ENCODE measurements at places on chromosomes 4 and X.

DNA sequence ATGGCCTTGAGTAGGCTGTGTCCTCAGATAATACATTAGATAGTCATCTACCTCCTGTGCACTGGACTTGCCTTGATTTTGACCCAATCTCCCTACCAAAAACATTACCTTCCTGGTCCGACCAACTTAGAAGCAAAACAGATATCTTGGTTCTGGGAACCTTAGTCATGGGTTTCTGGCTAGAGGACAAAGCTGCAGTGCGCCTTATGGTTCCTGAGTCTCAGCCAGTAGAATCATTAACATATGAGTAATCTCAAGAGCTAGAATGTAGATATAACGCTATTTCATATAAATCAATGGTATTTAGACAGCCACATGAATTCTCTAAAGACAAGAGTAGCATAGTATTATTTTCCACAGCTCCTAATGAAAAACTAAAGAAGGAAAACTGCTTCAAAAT lies 83.1 kb downstream of the GRIA3 start:
- DNase-seq: no peak

- DNase-seq: no peak
These were observed 25.3 kb downstream of the STEEP1 start for GRCh38 chrX:119539872-119540271.

GRCh38 chrX:136204571-136204970 lies 46.6 kb downstream of the MAP7D3 start:
- DNase-seq: no peak

DNA sequence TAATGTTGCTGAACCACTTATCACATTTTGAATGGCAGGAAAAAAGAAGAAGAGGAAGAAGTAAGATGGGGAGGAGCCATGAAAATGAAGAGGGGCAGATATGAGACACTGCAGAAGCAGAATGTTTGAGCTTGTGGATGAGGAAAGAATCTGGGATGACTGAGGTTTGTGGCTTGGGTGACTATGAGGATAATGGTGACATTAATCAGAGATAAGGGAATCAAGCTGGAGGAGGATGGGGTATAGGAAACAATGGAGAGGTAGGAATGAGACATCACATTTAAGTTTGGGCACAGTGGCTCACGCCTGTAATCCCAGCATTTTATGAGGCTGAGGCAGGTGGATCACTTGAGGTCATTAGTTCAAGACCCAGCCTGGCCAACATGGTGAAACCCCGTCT lies 19.1 kb upstream of the PHF8 start:
- no peak for DNase-seq

DNA sequence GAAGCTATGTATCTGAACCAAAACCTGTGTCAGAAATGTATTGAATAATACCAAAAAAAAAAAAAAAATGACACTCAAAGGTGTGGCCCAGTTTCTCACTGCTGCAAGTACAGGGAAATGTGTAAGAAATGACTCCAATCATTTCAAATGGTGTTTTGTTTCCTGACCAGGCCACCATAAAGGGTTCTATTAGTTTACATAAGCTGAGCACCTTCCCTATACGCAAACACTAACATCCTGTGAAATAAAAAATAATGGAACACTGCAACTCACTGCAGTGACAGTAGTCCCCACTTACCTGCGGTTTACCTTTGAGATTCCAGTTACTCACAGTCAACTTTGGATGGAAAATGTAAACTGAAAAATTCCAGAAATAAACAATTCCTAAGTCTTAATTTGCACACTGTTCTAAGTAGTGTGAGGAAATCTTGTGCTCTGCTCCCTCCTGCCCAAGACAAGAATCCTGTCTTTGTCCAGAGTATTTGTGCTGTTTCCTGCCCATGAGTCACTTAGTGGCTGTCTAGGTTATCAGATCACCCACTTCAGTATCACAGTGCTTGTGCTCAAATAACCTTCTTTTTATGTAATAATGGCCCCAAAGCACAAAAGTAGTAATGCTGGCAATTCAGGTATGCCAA lies 265.3 kb downstream of the RCHY1 start:
- DNase-seq: no peak

DNA sequence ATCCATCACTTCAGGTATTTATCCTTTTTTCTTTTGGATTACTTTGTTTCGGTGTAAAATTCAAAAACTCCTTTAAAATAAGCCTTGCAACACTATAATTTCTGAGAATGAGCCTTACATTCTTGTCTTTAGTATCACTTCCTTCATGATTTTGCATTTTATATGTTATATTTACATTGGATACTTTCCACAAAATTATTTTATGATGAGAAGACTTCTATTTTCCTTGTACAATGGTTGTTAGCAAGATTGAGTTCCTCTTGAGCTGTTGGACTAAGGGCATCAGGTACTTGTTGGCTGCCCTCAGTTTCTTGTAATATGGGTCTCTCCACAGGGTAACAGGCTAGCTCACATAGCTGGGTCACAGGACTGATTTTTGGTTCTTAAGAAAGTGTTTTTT lies 22.7 kb upstream of the HPGDS start:
- no peak for DNase-seq

- no peak for DNase-seq
These were observed 180.2 kb upstream of the EOLA2 start for GRCh38 chrX:150118476-150118875.

GRCh38 chr4:127708985-127709384 lies 21.2 kb upstream of the SLC25A31 start:
- DNase-seq: no peak

GRCh38 chrX:154376774-154377173 lies 2.3 kb upstream of the EMD start:
- DNase-seq: no peak

GRCh38 chr4:88028946-88029345 lies 21.5 kb downstream of the PKD2 start:
- DNase-seq: no peak
